ENCODE measurements at places on chromosomes 6 and 20.

GRCh38 chr6:114085211-114085610 is 114.3 kb upstream of the HDAC2 start:
- no peak for DNase-seq

DNA sequence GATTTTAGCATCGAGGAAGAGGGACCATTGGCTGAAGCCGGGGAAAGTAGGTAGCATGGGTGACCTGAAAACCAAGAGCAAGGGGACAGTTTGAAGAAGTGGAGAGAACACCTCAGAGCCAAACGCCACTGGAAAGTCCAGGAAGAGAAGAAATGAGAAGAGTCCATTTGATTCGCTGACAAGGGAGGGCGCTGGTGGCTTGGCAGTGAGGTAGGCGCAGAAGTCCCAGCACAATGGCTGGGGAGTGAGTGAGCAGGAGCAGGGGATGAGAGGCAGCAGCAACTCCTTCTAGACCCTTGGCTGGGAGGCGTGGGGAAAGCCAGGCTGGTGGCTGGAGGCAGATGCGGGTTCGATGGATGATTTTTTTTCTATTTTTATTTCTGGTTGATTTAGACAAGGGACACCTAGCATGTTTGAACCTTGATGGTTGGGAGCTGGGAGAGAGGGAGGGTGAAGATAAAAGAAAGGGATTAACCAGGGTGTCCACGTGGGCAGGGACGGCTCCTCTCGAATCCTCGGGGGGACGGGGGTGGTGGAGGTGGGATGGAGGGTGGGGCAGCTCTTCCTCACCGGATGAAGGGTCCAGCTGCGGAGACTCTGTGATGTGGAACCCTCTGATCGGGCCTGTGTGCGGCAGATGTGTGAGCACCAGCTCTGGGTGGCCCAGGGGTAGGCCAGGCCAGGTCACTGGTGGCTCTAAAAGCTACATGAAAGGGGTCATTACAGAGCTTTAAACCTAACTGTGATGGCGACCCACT is 164.2 kb downstream of the NFATC2 start:
- DNase-seq: no peak

DNA sequence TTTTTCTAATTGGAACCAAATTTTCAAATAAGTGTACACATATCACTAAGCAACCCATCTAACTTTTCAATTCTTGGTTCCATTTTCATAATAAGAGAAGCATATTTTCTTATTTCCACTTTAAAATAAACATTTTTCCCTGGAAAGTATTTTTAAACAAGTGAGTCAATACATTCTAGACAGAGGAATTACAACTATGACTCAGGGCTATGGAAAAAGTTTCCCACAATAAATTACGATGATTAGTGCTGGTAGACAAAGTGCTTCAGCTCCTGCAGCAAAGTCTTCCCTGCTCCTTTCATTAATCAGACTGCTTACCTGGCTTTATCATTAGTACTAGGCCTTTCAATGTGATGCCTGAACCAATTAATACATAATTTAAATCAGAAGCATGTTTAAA is 322.5 kb downstream of the HACE1 start:
- DNase-seq: no peak

- no peak for DNase-seq
These were observed 19.0 kb downstream of the SENP6 start for GRCh38 chr6:75620381-75621304.

DNA sequence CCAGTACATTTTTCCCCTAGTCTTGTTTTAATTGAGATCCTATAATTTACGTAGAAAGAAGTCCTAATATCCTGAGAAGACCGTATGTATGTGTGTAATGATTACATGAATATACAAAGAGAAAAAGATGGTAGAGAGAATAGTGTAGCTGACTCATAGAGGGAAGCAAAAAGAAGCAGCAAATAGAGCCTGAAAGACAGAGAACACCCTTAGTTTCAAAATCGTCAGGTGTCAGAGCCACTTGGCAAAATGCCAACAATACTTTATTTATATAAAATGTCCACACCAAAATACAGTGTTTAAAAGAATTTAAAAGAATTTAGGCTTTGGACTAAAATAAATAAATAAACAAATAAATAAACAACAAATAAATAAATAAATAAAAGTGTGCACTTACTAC is 1414.1 kb upstream of the EYS start:
- no peak for DNase-seq

DNA sequence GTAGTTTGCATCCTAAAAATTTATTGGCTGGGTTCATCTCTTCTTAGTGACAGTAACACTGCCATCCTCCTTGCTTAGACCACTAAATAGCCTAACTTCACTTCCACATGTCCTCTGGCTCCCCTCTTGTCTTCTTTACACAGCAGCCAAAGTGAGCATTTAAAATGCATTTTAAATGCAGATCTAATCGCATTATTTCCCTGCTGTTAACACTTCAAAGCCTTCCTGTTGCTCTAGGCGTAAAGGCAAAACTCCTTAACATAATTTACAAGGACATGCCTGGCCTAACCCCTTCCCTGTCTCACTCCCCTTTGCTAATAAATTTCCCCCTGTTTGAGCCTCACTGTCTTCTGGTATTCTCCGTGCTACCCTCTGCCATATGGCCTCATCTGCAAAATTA is 26.5 kb downstream of the NKAIN2 start:
- no peak for DNase-seq

GRCh38 chr6:86152546-86152945 is 509.9 kb upstream of the SYNCRIP start:
- DNase-seq: no peak

- DNase-seq: no peak
These were observed 107.1 kb upstream of the TSHZ2 start for GRCh38 chr20:52864916-52865605.

DNA sequence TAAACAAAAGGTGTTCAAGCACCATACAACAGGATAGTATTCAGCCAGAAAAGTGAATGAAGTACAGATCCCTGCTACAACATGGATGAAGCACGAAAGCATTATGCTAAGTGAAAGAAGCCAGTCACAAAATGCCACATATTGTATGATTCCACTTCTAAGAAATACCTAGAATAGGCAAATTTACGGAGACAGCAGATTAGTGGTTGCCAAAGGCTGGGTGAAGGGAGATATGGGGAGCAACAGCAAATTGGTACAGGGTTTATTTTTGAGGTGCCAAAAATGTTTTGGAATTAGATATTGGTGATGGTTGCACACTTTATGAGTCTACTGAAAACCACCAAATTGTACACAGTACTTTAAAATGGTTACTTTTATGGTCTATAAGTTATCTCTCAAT is 23.2 kb downstream of the MAP3K5 start:
- no peak for DNase-seq

GRCh38 chr6:28401172-28401571 is 1.6 kb upstream of the ZSCAN12 start:
- DNase-seq: no peak

DNA sequence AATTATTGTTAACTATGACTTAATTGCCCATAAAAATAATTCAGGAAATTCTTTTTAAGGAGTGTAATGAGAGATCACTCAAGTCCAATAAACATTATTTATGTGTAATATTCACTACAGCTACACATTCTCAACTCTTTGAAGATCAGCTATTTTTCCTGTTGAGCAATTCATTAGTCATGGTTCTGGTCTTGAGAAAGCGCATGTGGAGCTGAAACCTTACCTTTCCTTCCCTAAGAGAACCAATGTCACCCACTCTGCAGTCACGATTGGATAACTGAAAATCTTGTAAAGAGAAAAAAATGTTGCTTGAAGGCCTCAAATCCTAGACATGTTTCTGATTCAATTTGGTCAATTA is 736.9 kb upstream of the MARCKS start:
- no peak for DNase-seq

- no peak for DNase-seq
These were observed 107.1 kb downstream of the UBE3D start for GRCh38 chr6:82958551-82958950.

- no peak for DNase-seq
These were observed 120.4 kb downstream of the TPBG start for GRCh38 chr6:82484001-82484400.

DNA sequence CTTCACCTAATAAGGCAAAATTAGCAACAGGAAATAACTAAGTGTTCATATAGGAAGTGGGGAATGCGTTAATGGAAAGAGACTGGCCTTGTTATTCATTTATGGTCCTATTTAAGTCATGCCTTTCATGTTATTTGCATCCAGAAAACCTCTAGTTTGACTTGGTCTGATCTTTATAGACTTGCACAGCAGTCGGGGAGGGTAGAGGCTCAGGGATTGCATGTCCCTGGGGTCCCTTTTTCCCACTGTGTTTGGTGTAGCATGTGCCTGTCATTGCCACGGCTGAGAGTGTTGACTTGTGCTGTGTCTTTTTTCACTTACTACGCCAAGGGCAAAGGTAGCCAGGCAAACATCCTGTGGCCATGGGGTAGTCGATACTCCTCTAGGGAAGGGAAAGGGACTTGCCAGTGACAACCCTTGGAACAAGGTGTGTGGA is 105.4 kb upstream of the RIN2 start:
- peak; percentile 55 for DNase-seq

Measured in germinal center (tissue), 1 donor.